ENCODE measurements at places on chromosomes 3 and 15.

- no peak for DNase-seq
Observed at GRCh38 chr3:40035177-40035576, 225.8 kb downstream of the MYRIP start.

- no peak for DNase-seq
Observed at GRCh38 chr3:108524537-108524936, 14.1 kb upstream of the MYH15 start.

DNA sequence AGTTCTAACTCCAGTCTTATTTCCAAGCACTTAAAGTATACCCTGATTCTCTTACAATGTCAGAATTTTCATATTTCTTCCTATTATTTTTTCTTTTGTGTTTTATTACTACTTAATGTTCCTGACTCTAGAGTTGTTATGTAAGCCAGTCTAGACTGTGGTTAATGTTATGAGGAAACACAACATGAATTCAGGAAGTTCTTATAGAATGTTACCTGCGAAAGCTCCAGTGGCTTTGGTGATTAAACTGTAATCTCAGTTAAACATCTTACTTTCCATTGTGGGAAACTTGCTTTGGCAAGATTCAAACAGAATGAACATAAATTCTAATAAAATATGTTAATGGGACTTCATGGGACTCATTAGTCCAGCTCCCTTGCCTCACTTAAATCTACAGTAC lies 36.6 kb upstream of the CHL1 start:
- DNase-seq: no peak

- DNase-seq: no peak
Observed at GRCh38 chr15:42158941-42159340, 2.5 kb upstream of the PLA2G4F start.

DNA sequence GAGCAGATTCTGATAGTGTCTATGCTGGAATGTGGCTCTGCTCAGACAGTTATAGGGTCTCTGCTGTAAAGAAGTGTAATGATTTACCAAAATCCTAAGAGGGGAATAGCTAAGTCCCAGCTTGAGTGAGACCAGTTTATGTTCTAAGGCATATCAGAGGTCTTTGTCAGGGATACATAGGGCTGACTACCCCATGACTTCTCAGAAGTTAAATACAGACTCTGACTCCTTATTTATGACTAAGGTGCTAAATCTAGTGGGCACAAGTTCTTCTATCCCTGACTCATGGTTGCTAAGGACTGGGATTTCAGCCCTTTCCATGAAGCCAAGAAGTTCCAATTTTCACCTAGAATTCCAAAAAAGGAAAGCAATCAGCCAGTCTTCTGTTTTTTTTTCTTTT lies 192.6 kb upstream of the POU1F1 start:
- no peak for DNase-seq

GRCh38 chr3:49015765-49016164 lies 2.6 kb downstream of the DALRD3 start:
- no peak for DNase-seq

DNA sequence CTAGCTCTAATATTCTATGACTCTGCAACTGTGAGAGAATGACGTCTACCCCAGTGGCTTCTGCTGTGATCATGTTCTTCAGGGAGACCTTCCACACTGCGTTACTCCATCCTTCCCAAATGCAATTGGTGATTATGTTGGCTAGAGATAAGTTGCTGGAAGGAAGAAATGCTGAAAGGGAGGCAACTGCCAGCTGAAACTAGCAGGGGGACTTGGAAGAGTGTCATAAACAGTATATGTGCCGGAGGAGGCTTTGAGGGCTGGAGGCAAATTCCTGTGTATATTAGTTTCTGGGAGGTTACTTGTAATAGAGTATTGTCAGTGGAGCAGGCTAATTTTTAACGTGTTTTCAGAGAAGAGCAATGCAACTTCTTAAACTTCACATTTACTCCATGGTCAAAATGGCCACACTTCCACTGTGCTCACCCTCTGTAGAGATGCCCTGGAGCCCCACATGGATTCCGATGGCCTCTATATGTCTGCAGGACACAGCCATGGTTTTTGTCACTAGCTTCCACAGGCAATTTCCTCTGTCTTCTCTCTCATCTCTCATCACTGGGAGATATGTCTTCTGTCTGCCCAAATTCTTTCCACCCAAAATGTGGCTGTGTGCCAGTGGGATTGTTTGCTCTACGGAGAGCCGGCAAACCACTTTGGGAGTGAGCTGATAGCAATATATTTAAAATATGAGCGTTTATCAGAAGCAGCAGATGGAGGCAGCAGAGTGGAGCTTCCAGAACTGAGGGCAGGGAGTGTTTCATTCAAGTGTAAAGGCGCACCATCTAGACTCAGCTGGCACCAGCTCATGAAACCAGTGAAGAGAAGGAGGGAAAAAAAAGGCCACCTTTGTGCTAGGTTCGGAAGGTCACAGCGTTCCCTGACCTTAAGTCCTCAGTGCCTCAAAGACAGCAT lies 13.3 kb upstream of the CD47 start:
- DNase-seq: no peak

DNA sequence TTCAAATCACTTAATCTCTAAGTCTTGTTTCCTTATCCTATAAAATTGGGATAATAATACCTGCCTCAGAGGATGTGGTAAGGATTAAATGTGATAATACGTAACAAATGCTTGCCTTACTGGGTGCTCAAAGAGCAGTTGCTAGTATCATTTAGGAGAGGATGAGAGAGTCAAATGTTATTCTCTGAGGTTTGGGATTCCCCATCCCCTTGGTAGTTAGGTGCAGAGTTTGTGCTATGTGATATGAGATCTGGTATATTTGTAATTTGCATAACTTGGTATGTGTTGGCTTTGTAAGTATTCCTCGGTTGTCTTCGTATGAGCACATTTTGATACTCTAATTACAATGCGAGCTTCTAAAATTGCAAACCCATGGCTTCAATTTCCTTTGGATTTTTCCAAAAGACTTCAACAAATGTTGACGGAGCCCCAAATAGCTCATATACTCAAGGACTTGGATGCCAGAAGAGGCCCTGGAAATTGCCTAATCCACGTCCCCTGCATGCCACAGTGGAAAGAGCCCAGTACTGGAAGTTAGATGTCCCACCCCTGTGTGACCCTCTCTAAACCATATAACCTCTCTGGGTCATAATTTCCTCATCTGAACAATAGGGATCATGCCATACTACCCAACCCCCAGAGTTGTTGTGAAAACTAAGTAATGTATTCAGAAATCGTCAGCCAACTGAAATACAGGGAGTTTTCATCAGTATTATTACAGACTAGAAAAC lies 85.0 kb downstream of the FBN1 start:
- no peak for DNase-seq

- DNase-seq: peak; percentile 2
Observed at GRCh38 chr3:174495311-174495710, 363.8 kb upstream of the NAALADL2 start.

DNA sequence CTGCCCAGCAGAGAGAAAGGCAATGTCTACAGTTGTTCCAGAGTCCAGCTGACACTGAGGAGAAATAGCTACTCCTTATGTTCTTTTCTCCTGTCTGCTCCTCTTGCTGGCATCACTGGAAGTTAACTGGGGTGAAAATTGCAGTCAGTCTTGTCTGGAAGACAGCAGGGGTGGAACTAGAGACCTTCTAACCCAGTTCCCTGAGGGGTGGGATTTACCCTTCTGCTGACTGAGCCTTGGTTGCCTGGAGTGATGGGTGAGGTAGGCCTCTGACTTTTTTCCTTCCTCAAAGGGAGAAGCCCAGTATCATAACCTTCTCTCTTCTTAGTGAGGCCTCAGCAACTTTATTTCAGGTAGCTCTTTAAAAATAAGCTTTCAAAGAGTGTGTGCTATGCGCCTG lies 16.2 kb downstream of the ZNF609 start:
- DNase-seq: no peak

- DNase-seq: no peak
Observed at GRCh38 chr15:44414001-44414400, 13.4 kb upstream of the CTDSPL2 start.

DNA sequence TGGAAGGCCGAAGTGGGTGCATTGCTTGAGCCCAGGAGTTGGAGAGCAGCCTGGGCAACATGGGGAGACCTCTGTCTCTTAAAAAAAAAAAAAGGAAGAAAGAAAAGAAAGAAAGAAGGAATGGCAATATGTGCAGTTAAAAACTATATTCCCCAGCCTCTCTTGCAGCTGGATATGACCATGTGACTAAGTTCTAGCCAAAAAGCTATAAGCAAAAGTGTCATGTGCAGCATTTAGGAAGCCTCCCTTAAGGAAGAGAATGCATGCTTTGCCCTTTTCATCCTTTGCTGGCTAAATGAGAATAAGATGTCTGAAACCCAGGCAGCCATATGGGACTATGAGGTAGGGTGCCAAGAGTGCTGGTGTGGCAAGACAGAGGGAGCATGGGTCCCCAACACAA lies 21.8 kb downstream of the CYP19A1 start:
- no peak for DNase-seq
